GM12891 (cell line): ENCODE measurements at places on chromosomes 16 and 17.

GRCh38 chr17:18245038-18245776, 13.3 kb downstream of the FLII start:
- DNase-seq = no peak

GRCh38 chr17:44105483-44105882, 18.0 kb downstream of the HDAC5 start:
- no peak for DNase-seq

DNA sequence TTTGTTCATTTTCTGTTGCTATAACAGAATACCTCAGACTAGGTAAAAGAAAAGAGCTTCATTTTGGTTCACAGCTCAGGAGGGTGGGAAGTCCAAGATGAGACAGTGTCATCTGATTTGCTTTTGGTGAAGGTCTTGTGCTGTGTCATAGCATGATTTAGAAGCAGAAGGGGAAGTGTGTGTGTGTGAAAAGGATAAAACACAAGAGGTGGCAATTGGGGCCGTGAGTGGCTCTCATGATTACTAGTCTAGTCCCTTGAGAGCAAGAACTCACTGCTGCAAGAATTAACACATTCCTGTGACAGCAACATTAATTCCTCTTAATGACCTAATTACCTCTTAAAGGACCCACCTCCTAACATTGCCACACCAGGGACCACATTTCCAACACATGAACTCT, 8.3 kb downstream of the SLC35G3 start:
- no peak for DNase-seq

DNA sequence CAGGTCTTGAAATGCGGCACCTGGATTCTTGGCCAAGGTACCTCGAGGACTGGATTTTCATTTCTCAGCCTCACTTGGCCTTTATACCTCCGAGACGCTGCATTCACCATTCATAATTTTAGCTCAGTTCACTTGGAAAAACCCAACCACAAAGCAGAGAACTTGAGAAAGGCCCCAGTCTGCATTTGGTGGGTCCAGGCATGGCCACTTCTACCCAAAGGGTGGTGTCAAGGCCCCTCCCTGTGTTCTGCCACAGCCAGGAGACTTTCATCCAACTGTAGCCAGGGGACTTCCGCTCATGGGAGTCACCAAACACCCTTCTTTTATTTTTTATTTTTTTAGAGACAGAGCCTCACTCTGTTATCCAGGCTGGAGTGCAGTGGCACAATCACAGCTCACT, 14.7 kb upstream of the TVP23A start:
- no peak for DNase-seq

DNA sequence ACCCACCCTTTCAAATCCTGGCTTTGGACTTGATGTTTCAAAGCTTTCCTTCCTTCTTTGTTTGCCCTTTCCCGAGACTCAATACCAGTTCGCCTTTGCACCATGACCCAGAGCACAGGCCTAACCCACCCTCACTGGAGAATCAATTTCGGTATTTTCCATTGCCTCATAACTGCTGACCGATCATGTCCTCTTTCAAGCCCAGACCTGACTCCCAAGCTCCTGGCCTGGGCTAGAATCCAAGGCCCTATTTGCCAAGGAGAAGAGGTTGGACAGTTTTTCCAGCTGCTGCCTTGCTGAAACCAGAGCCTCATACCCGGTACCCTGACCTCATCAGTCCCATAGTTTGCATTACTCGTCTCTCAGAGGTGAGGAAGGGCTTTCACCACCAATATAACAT, 35.3 kb upstream of the HELZ start:
- no peak for DNase-seq

DNA sequence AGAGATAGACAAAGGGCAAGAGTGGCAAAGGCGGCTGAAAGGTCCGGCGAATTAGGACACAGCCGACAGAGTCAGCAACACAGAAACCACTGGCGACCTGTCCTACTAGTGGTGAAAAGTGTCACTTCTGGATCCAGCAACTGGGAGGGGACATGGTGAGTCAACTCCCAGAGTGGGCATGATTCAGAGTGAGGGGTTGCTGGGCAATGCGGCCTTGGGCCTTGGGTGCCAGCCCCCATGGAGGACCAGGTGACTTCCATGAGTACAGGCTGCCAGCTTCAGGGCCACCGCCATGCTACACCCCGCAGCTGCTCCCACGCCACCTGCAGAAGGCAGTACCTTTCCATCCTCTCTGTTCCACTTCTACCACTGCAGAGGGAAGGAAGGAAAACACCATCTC, 110.6 kb downstream of the ZFHX3 start:
- no peak for DNase-seq

GRCh38 chr17:75152922-75153779, 1.2 kb downstream of the JPT1 start:
- DNase-seq = no peak

GRCh38 chr17:41567317-41567716, 4.5 kb downstream of the KRT9 start:
- DNase-seq = no peak

GRCh38 chr16:30738984-30739951, 9.0 kb upstream of the PHKG2 start:
- no peak for DNase-seq

GRCh38 chr17:73785958-73786743, 141.9 kb upstream of the SDK2 start:
- no peak for DNase-seq

DNA sequence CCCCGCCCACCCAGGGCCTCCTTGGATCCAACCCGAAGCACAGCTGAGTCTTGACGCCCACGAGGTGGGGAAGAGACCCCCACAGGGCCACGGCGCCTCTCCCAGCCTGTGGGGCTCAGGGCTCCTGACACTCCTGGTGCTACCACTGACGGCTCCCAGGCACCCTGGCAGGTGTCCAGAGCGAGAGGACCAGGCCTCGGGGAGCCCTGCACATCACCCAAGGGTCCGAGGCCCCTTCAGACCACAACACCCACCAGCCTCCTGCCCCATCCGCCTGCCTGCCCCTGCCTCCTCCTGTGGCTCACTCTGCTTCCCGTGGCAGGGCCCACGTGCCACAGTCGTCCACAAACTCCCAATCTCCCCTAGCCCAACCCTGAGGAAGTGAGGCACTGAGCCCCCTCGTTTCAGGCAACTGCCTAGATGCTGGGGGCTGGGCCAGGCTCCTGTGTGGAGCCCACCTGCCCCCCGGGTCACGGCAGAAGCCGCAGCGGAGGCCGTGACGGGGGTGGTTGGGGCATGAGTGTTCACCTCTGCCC, 28.3 kb upstream of the AATK start:
- no peak for DNase-seq

GRCh38 chr17:35763767-35764122, 3.1 kb downstream of the C17orf50 start:
- no peak for DNase-seq

DNA sequence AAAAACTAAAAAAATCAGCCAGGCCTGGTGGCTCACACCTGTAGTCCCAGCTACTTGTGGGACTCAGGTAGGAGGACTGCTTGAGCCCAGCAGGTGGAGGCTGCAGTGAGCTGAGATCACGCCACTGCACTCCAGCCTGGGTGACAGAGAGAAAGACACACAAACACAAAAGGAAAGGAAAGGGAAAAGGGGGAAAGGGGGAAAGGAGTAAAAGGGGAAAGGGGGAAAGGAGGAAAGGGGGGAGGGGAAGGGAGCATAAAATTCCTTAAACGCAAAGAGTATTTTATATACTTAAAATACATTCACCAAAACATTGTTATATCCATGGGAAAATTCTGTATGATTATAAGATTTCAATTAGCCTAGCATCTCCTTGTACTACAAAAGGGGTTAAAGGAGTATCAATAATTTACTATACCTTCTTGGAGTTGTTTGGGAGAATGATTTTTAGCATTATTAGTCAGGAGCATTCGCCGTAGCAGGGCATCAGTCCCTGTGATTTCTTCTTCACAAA, 17.3 kb upstream of the BRIP1 start:
- no peak for DNase-seq

- DNase-seq = no peak
Measured at GRCh38 chr17:80760511-80760911, 215.9 kb downstream of the RPTOR start.

GRCh38 chr17:31400481-31400950, 9.0 kb downstream of the RAB11FIP4 start:
- no peak for DNase-seq

DNA sequence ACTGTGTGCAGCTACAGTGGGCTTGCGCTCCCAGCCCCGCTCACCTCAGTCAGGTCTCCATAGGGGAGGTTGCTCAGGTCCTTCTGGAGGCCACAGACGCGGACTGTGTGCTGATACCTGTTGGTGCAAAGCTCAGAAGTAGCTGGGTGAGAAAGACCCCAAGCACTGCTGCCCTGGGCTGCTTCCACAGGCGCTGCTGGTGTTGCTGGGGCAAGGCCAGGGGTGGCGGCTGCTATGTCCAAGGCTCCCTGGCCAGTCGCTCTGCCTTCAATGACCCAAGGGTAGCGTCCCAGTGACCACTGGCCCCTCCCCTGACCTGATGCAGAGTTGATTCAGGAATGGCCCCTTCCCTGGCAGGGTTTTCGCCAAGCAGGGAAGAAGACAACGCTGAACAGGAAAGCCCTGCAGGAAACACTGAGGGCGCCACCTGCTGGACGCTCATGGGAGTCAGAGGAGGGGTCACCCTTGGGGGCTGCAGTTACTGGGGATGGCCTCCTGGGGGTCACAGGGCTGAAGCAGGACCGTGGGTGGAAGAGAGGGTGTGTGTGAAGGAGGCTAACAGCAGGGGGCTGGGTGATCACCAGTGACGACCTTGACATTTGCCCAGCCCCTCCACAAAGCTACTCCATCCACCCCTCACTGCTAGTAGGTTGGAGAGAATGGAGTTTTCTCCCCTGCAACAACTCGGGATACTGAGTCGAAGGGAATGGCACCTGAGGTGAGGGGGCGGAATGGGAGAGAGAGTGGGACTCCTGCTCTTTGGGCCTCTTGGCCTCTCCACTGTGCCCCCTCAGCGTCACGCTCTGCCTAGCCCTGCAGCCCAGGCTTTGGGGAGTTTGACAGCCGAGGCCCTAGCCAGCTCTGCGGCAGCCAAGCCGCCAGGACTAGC, 38.3 kb downstream of the ABCC12 start:
- DNase-seq = peak; percentile 87

DNA sequence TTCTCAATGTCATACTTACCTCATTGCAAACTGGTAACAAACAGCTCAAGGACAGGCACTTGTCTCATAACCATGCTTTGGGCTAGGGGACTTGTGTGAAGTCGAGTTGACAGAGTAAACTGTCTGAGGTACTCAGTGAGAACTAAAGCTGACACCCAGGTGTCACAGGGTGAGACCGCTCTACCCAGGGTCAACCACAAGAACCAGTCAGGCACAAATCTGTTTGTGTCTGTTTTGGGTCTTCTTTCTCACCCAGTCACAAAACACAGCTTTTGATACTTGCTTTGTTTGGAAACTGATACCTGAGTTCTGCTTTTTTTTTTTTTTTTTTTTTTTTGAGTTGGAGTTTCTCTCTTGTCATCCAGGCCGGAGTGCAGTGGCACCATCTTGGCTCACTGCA, 161.1 kb downstream of the STX8 start:
- DNase-seq = peak; percentile 55

- no peak for DNase-seq
Measured at GRCh38 chr16:55399911-55400310, 75.9 kb downstream of the IRX6 start.

DNA sequence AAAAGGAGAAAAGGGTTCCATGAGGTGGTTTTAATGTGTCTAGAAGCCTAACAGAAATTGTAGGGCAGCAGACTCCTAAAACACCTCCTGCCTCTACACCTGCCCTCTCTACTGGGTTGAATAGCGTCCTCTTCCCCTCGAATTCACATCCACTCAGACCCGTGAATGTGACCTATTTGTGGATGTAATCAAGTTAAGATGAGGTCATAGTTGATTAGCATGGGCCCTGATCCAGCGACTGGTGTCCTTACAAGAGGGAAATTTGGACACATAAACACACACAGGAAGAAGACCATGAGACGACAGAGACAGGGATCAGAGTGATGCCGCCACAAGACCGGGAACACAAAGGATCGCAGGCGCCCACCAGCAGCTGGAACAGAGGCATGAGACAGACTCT, 13.5 kb downstream of the CD300LF start:
- no peak for DNase-seq

DNA sequence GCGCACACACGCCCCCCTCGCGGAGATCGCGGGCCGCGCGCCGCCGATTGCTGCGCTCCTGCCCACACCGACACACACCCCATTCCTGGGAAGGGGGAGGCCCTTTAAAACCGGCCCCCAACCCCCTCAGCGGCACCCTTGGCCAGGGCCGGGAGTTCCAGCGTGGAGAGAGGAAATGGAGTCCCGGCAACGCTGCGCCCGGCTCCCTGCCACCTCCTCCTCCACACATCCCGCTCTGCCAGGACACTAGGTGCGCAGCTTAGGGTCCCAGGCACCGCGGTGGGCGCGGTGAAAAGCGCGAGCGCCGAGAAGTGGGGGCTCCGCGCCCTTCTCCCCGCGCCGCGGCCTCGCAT, 397 bp downstream of the CDC42EP4 start:
- no peak for DNase-seq

DNA sequence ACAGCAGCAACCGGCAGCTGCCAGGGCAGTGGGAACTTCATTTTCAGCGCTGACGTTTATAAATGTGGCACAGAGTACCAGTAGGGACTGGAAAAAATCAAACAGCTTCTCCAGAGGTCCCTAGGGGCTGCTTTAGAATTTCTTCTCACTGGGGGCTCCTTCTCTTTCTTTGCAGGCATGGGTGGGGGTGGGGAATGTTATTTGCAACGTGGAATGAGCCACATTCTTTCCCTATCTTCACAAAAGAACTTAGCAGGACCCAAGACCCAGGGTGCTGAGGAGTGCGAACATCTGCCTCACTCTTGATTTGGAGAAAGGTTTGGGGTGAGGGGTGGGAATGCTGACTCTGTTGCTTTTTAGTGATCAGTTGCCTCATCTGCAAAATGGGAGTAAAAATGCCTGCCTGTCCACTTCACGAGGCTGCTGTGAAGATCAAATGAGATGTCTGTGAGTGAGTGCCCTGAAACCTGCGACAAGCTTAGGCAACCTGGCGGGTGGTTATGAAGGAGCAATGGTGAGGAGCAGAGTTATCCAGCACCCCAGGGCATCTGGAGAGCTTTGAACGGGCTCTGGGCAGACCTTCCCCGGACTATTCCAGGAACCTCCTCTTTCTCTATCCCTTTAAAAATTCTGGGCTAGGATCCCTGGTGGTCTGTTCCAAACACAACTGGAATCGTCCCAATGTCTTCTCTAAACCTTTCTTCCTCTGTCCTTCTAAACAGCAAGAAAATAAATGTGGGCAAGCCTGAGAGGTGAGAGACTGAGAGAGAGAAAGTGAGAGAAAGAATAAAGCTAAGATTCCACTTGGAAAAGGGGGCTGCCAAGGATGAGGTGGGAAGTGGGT, 10.7 kb upstream of the PIPOX start:
- no peak for DNase-seq
